ENCODE measurements at places on chromosomes 2 and 18. TPM values are rescaled to one million over a fixed set of nuclear protein-coding genes. Genes with fewer than 3 reads are reported as not detected.

GRCh38 chr2:73297151-73297559 lies 3.8 kb upstream of the EGR4 start:
- no peak overlapping the region for H3K27ac ChIP-seq
- no peaks in the 10 kb centered on the region for H3K36me3 ChIP-seq
- H3K4me3 ChIP-seq, result no peak overlapping the region
- DNase-seq, result no peak
- peaks cover 20% of the 10 kb centered on the region for H3K4me1 ChIP-seq

DNA sequence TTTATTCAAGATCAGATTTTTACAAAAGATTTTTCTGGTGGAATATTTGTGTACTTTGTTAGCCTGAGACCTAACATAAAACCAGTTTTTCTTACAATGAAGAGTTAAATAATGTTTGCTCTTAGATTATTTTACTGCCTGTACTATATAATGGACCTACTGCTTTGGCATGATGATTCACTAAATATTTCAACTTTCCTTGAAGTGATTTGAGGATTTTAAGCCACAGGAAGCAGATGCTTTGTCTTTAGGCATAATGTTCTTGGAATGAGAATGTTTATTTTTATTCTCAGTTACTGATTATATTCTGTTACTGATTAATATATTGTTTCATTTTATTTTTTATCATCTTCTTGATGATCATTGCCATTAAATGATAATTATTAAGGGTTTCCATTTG lies 175.3 kb upstream of the LRP1B start:
- no peaks in the 10 kb centered on the region for H3K4me1 ChIP-seq
- no peaks in the 10 kb centered on the region for H3K36me3 ChIP-seq
- no peak overlapping the region for H3K4me3 ChIP-seq
- H3K27ac ChIP-seq, result no peak overlapping the region
- no peak for DNase-seq

GRCh38 chr2:55431982-55432627 lies 12.4 kb upstream of the CCDC88A start:
- H3K4me1 ChIP-seq, result no peaks in the 10 kb centered on the region
- no peak overlapping the region for H3K4me3 ChIP-seq
- no peak for DNase-seq
- H3K27me3 ChIP-seq, result no peaks in the 10 kb centered on the region

DNA sequence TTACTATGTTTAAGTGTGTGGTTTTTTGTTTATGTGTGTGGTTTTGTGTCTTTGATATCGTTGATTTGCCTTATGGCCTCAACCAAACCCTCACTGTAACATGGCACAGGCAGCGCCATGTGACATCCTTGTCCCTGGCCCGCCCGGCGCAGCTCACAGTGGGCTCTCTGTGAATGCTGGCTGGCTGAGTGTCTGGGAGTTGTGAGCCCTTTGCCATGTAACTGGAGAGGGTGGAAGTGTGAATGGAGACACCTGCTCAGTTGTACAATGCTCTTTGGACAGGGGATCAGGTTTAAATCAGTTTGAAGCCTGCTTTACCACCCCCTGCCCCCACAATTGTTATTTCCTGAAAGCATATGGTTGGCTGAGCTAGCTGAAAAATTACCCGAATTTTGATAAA lies 41.8 kb downstream of the TCF7L1 start:
- H3K4me1 ChIP-seq, result peaks cover 8% of the 10 kb centered on the region
- DNase-seq, result no peak
- H3K27ac ChIP-seq, result no peak overlapping the region
- H3K36me3 ChIP-seq, result no peaks in the 10 kb centered on the region
- H3K4me3 ChIP-seq, result no peak overlapping the region

GRCh38 chr18:80143881-80144280 lies 34.8 kb downstream of the ADNP2 start:
- DNase-seq, result no peak
- no peak overlapping the region for H3K4me3 ChIP-seq
- no peaks in the 10 kb centered on the region for H3K27me3 ChIP-seq
- H3K4me1 ChIP-seq, result peaks cover 9% of the 10 kb centered on the region

GRCh38 chr18:48342581-48342980 lies 66.6 kb downstream of the ZBTB7C start:
- no peak overlapping the region for H3K27ac ChIP-seq
- H3K36me3 ChIP-seq, result no peaks in the 10 kb centered on the region
- no peak for DNase-seq
- H3K4me3 ChIP-seq, result no peak overlapping the region
- peaks cover 2% of the 10 kb centered on the region for H3K27me3 ChIP-seq
- no peaks in the 10 kb centered on the region for H3K4me1 ChIP-seq

The UBXN4 gene
- total RNA-seq, result 177 TPM

The CRYGA gene
- total RNA-seq, result not detected

The HMSD gene
- total RNA-seq, result not detected

Measured in CD4-positive, CD25-positive, alpha-beta regulatory T cell (primary cell).